LHCN-M2 (cell line): ENCODE measurements at places on chromosomes 6 and 20. TPM values are rescaled to one million over a fixed set of nuclear protein-coding genes. Genes with fewer than 3 reads are reported as not detected.

Gene PLN
- not detected in 2 replicates for total RNA-seq

Gene HRH3
- not detected in 2 replicates for total RNA-seq

Gene MAD2L1BP
- 28.3 and 34.4 TPM in 2 replicates for total RNA-seq

Gene ZC3H12D
- total RNA-seq, result 0.06 TPM in 1 of 2 replicates, not detected in the other

Gene ARFGEF2
- total RNA-seq, result 30.2 and 32.9 TPM in 2 replicates

Gene COL9A1
- not detected in 2 replicates for total RNA-seq
